ENCODE measurements at places on chromosomes 7 and 10.

GRCh38 chr10:21501731-21502347, 23.6 kb downstream of the SKIDA1 start:
- DNase-seq: no peak

- DNase-seq: no peak
Observed at GRCh38 chr7:159145490-159145855, 806 bp upstream of the VIPR2 start.

GRCh38 chr10:43872644-43873043, 224.0 kb upstream of the ZNF32 start:
- no peak for DNase-seq

DNA sequence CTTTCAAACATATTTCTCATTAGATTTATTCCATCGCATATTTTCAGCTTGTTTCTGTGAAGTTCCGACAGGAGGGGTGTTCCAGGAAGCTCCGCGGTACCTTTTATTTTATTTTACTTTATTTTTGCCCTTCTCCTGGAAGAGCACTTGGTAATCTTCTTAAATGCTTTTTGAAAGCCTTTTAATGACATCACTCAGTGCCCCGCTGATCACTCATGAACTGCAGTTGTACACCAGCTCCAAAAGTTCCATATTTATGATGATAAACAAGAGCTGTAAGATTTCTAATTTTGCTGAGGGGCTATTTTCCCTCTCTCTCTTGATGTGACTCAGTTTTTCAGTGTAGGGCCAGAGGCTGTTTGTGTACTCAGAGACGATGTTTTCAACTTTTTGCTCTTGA, 144.4 kb downstream of the KIAA1217 start:
- no peak for DNase-seq

DNA sequence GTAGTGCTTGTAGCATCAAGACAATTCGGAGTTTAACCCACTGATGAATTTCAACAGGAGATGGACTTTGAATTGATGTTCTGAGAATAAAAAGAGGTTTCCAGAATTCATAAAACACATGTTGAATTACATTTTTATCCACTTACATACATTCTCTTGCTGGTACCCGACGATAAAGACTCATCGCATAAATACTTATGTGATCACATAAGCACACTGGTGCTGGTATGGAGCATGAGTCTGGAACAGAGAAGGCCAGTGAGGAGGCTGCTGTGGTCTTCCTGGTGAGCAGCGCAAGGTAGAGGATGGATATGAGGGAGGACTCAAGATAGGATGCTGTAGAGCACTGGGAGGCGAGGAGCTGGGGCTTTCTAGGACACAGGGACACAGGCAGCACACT, 109.0 kb downstream of the RNF216 start:
- DNase-seq: no peak
